ENCODE measurements at places on chromosomes 7 and 10.

GRCh38 chr10:119803264-119803663 is 69.4 kb downstream of the MCMBP start:
- no peak for DNase-seq

- DNase-seq: no peak
These were observed 269.5 kb downstream of the GPR158 start for GRCh38 chr10:25444266-25444665.

DNA sequence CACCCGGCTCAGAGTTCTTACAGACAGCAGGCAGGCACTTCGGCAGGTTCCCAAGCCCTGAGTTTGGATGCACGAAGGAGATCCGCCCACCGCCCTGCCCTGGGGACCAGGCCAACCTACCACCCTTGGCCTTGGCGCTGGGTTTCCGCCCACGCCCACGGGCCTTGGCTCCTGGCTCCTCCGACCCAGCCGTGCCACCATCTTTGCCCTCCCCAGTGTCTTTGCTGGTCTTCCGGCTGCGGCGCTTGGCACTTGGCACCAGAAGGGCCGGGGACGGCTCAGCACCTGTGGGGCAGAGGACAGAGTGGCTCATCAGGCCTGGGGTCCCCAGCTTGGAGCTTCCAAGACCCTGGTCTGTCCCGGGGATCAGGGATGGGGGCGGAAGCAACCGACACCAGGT is 32.1 kb downstream of the SLC29A4 start:
- DNase-seq: no peak

DNA sequence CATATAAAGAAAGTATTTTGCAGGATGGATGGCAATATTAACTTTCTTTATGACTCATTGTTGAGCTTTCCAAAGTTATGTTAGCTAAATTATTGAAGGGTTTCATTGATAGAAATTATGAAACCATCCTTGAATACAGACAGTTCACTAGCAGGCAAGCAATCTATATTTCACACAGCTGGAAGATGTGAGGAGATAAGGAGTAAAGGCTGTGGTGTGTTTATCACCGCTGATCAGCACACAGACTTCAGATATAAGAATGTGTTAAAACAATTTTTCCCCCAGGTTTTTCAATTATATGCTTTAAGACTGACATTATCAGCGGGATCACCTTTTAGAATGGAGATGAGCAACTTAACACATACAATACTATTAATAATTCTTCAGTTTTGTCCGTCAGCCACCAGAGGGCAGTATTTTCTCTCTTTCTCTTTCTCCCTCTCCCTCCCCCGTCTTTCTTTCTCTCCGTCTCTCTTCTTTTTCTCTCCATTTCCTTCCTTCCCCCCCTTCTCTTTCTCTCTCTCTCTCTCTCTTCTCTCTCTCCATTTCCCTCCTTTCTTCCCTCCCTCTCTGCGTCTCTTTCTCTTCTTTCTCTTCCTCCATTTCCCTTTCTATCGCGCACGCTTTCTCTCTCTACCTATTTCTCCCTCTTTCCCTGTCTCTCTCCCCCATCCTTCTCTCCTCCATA is 62.9 kb upstream of the FAM171A1 start:
- no peak for DNase-seq

DNA sequence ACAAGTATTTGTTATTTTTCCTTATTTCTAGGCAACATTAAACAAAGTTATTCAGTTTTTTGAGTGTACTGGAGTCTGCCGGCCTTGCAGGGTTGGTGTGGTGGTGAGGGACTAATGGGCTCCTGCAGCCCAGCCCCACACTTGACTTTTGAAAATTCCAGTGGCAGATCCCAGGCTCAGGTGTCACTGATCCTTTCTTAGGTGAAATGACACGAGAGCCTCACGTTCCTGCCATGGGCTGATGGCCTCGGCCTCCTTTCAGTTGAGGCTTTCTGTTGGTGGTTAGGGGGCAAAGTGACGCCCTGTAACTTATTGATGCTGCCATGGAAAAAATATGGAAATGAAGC is 117.9 kb downstream of the NKX6-2 start:
- no peak for DNase-seq

GRCh38 chr10:118940386-118940785 is 89.1 kb upstream of the NANOS1 start:
- no peak for DNase-seq

- no peak for DNase-seq
These were observed 68.2 kb downstream of the PFKFB3 start for GRCh38 chr10:6270951-6271350.

- DNase-seq: no peak
These were observed 31.9 kb downstream of the RBM20 start for GRCh38 chr10:110676016-110676415.

DNA sequence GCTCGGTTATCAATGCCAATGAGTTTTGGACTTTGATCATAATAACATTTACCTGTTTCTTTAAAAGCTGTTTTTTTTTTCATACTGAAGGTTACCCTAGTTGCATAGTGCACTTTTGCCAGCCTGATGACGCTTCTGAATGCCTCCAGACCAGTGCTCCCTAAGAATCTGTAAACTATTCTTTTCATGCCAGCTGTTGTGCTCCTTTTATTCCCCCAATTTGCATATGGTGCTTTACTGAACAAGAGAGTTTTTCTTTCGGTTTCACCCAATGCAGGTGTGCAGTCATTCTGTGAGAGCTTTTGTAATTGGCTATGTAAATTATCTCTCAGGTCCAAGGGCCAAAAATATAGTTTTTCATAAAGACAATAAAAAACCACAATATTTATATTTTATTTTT is 48.1 kb upstream of the GLCCI1 start:
- no peak for DNase-seq

- no peak for DNase-seq
These were observed 42.5 kb upstream of the LCOR start for GRCh38 chr10:96789571-96790108.

GRCh38 chr7:42460933-42461332 is 223.9 kb upstream of the GLI3 start:
- no peak for DNase-seq

- no peak for DNase-seq
These were observed 62.0 kb downstream of the LRMDA start for GRCh38 chr10:75493464-75493863.

- no peak for DNase-seq
These were observed 1.2 kb upstream of the ZNF655 start for GRCh38 chr7:99557196-99557607.

DNA sequence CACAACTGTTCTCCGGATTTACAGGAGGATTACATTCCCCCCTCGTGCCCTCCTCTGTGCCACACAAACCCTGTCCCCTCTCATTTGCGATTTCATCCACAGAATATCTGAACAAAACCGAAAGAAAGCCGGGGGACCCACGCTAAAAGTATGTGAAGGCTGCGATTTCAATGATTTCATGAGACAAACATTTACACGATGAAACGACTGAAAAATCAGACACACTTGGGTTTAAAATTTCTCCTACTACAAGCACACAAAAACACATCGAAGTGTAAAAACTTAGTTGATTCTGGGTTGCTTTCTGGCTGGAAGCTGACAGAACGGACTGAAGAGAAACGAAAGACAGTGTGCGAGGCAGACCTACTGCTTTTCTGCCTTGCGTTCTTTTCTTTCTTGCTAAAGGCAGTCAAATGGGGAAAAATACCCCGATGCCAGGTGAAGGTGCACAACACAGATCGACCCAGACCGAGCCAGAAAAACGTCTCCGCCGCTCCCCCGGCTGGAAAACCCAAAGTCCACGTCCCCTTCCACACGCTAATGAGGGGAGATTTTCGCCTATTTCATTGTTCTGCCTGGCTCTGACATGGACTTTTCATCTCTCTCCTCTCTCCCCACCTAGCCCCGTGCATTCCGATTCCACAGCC is 1.2 kb downstream of the HIPK2 start:
- DNase-seq: no peak

GRCh38 chr10:59234194-59234593 is 57.8 kb downstream of the PHYHIPL start:
- no peak for DNase-seq

- no peak for DNase-seq
These were observed 9.7 kb upstream of the ATAD1 start for GRCh38 chr10:87827681-87828080.

DNA sequence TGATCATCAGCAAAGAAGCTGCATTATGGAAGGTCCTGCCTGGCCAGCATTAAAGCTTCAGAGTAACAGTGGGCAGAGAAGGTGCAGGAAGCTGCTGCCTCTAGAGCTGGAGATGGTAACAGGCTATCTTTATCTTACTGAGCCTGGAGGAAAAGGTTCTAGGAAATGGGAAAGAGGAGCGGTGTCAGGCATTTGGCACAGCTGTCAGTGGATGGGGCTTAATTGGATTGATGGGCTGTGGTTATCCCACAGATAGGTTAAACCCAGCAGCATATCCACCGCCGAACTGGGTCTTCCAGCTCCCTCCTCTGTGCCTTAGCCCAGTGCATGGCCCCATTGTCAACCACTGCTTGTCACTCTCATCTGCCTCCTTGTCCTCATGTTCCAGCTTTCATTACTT is 127.6 kb downstream of the CCNY start:
- DNase-seq: no peak

DNA sequence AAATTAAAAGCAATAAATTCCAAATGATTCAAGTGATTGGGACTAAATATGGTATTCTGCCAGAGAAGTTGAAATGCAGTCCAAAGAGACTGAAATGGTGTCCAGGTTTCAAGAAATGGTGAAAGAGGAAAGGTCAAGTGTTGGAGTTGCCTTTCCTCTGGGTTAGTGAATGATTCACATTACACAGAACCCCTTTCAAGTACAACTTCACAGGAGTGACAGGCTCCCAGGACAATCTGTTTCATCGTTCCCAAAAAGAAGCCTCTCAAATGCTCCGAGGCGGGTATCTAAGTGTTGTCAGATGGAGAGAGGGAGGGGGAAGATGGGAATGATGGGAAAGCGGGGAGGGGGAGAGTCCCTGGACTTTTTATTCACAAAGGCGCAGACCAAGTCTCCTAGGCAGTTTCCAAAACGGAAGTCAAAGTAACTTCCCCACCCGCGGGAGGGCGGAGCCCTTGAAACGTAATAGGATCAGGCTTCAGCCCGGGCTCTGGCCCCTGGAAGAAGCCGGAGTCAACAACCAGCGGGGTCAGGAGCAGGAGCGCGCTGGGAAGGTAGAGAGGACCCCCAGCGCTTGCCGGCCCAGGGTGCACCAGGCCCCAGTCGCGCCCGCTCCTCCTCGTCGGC is 754 bp downstream of the SLC25A13 start:
- DNase-seq: peak; percentile 26

DNA sequence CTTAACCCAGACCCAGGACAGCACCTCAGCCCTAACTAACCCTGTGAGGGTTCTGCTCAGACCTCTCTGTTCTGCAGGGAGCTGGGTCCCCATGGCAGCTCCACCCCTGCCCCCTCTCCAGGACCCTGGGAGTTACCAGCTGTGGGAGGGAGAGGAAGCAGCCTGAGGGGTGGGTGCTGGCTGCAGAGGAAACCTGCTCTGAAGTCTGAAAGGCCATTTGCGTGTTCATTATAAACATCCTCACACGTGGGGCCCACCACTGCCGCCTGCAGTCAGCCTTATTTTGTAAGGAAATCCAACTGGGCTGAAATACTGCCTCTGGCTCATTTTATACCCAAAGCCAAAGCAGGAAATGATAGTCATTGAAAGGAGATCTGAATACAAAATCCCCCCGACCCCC is 195.7 kb downstream of the TCERG1L start:
- DNase-seq: no peak

GRCh38 chr10:9621216-9621615 is 1396.5 kb upstream of the CELF2 start:
- no peak for DNase-seq

DNA sequence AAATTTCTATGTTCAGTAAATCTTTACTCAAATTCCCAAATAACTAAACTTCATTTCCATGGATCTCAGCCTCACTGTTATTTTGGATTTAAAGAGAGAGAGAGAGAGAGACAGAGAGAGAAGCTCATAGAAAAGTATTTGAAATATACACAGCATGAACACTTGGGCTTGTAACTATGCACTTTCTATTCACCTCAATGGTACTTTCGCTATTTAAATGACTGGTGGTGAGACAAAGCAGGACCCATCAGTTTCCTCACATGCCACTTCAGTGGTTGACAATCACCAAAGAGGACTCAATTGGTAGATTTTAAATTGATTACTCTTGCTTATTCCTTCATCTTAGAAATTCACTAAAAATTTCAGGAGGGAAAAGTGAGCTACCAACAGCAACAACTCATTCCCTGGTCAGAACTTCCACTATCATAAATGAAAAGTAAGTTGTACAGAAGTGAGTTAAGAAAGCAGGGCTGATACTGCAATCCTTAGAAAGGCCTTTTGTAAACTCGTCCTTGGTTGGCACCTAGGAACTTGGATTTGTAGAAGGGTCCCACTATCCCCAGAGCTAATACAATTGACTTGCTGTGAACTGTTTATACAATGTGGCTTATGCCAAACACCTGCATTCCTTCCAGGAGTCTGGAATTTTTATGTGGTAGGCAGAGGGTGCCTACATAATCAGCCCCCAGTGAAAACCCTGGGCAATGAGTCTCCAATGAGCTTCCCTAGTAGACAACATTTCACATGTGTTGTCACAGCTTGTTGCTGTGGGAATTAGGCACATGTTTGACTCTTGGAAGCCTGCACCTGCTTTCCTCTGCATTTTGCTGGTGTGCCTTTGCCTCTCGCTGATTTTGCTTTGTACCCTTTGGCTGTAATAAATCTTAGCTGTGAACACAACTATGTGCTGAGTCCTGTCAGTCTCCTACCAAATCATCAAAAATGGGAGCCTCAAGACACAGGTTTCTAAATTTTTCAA is 10.8 kb downstream of the ERLIN1 start:
- no peak for DNase-seq

- no peak for DNase-seq
These were observed 114.0 kb upstream of the IFRD1 start for GRCh38 chr7:112336261-112336660.

GRCh38 chr10:103504181-103504783 is 10.8 kb downstream of the NEURL1 start:
- no peak for DNase-seq

GRCh38 chr10:128017822-128018221 is 108.4 kb downstream of the MKI67 start:
- DNase-seq: no peak

DNA sequence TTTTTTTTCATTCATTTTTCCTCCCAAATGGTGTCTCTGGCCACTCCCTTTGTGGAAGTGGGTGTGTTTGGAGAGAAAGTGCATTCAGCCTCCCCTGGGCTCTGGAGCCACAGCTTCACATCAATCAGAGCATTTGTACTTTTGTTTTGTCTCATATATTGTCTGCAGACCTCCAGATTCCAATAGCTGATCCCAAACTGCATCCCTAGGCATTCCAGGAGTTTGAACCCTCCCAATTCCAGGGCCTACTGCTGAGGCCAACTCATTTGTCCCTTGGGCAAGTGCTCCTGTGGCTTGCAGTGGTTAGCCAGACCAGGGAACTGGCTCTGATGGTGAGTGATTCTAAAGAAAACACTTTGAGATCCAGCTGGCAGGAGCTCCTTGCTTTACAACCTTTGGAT is 163.3 kb downstream of the IPMK start:
- no peak for DNase-seq

All from activated T-helper 1 cell treated with Interleukin-2 at 50 U/mL for 16 hours (primary cell).